ENCODE measurements at places on chromosomes 11 and 22.
A peak's percentile ranks its signal among the peaks of the same experiment; 100 is the strongest.

DNA sequence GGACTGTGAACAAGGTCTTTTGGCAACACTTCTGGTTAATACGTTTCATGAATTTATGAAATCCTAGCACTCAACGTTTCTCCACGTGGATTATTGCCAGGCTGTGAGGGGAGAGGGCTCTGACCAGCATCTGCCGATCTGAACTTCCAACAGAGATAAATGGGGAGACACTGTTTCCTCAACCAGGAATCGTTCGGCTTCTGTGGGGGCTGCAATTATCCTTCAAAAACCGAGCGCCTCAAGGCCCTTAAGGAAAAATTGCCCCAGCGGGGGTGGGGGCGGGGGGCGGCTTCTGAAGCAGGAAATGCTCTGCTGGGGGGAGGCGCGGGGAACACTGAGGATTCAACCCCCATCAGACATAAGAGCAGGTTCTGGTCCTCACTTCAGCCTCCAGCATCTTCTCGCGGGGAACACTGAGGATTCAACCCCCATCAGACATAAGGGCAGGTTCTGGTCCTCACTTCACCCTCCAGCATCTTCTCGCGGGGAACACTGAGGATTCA is 155.6 kb downstream of the BRD1 start:
- no peak for DNase-seq

DNA sequence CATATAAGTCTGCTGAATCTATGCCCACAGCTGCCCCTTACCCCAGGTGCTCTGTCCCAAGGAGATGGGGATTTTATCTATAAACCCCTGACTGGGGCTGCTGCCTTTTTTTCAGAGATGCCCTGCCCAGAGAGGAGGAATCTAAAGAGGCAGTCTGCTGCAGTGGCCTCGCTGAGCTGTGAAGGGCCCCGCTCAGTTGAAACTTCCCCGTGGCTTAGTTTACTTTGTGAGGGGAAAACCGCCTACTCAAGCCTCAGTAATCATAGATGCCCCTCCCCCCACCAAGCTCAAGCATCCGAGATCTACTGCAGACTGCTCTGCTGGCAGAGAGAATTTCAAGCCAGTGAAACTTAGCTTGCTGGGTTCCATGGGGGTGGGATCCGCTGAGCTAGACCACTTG is 7.4 kb upstream of the SCGB1D4 start:
- no peak for DNase-seq

GRCh38 chr11:15967966-15968365 is 388.4 kb downstream of the SOX6 start:
- peak; percentile 28 for DNase-seq

DNA sequence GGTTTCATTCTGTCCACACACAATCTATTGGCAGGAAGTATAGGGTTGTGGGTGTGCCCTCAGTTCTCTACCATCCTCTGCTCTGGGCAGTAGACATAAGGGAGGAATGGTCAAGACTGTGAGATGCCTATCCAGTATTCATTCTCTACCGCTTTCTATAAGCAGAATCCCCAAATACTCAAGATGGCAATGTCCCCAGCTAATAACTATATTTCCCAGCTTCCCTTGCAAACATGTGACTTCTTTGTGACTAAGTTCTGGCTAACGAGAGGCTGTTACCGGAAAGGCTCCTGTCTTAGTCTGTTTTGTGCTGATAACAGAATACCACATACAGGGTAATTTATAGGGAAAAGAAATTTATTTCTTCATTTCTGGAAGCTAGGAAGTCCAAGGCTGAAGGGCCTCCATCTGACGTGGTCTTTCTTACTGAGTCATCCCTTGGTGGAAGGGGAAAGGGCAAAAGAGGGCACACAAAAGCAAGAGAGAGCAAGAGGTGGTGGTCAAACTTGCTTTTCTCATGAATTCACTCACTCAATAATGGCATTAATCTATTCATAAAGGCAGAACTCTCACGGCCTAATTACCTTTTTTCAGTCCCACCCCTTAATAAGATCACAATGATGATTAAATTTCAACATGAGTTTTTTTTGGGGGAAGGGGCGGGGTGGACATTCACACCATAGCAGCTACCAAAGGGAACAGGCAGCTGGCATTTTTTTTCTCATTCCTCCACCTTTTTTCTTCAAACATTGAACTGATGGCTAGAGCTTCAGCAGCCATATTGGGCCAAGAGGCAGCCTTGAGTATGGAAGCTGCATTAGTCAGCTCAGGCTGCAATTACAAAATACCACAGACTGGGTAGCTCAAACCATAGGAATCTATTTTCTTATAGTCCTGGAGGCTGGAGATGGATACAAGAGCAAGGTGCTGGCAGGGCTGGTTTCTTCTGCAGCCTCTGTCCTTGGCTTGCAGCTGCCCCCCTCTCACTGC is 109.7 kb upstream of the OR9Q1 start:
- DNase-seq: no peak

- no peak for DNase-seq
These were observed 1309.7 kb downstream of the LRRC4C start for GRCh38 chr11:40149721-40150120.

DNA sequence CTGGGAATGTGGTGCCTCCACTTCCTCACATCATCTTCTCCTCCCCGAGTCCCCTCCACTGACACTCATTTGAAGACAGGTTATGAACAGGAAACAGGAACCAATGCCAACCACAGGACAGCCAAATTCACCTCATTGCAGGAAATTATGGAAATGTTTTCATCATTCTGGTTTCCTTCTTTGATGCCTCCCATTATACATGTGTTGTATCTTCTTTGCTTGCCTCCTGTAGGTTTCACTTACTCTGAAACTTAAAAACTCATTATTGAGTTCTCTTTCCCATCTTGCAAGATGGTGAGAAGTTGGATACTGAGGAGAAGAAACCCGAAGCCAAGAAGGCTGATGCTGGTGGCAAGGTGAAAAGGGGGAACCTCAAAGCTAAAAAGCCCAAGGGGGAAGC is 108.5 kb downstream of the PHF21B start:
- DNase-seq: no peak

DNA sequence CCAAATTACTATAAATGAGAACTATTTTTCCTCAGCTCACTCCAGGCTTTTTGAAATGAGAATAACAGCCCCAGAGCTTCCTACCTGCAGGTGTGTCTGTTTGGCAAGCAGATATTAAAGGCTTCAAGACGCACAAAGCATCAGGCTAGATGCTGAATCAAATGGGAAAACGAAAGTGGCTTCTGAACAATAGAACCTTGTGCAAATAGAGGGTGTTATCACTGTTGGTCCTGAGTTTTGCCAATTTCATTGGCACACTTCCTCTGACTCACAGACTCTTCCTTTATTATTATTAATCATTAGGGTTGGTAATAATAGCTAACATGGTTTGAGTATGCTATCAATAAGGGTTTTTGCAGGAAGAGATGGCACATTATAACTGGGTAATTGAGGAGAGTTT is 13.4 kb downstream of the SYT13 start:
- no peak for DNase-seq

DNA sequence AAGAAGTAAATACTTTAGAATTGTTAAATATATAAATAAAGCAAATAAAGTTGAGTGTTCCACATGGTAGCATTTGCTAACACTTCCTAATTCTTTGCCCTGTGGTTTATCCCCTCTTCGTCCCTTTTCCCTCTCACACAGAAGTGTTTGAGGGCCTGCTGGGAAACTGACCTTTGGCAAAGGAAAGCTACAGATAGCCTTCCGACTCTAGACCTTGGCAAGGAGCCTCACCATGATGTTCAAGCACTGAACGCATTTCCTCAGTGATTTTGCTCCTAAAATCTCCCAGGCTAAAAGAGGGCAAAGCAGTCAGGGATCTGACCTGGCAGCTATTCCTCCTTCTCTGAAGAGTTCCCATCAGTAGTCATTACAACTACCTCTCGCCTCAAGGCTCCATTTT is 52.5 kb upstream of the HORMAD2 start:
- DNase-seq: no peak

DNA sequence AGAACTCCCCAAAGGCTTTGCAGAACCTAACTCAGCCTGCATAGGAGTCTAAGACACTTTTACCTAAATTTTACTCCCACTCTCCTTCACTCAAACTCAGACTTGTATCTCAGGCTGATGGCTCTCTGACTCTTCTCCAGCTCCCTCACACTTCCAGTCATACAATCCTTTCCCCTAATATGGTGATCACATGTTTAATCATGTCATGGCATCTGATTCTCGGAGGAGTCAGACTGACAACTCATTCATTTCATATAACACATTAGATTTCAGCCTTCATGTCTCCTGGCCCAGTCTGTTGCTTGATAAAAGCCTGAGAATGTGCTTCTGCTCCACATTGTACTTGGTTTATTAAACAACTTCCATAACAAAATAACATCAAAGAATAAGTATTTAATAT is 1503.9 kb upstream of the TENM4 start:
- no peak for DNase-seq

- DNase-seq: no peak
These were observed 46.9 kb upstream of the PRSS23 start for GRCh38 chr11:86753459-86753858.

- no peak for DNase-seq
These were observed 42.8 kb downstream of the SLCO2B1 start for GRCh38 chr11:75193711-75194110.

GRCh38 chr11:113683481-113684046 is 22.5 kb downstream of the TMPRSS5 start:
- no peak for DNase-seq

DNA sequence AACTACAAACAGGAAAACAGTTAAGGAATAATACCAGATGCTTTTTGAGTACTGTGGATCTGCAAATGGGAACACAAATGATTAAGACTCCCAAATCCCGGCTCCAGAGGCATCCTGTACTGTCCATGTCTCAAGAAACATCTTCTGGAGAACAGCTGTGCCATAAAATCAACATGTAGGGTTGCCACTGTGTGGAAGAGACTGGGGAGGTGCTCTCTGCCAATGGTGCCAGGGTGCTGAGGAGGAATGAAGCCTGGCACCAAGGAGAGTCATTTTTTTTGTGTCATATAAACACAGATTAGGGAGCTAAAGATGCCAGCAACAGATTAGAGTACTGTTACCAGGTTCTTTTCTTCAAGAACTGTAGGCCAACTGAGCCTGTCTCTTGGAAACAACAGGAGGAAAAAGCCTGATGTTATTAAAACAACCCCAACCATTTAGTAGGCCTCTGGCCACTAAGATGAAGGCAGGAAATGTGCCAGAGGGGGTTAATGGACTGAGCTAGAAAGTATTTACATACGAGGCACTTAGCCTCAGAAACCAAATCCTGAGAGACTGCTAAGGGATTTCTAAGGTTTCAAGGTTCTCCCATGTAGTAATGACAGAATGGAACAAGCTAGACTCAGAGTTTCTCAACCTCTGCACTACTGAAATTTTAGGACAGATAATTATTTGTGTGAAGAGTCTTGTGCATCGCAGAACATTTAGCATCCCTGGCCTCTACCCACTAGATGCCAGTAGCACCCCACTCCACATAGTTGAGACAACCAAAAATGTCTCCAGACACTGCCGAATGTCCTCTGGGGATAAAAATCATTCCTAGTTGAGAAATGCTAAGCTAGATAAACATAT is 54.6 kb upstream of the CHRM4 start:
- DNase-seq: no peak

DNA sequence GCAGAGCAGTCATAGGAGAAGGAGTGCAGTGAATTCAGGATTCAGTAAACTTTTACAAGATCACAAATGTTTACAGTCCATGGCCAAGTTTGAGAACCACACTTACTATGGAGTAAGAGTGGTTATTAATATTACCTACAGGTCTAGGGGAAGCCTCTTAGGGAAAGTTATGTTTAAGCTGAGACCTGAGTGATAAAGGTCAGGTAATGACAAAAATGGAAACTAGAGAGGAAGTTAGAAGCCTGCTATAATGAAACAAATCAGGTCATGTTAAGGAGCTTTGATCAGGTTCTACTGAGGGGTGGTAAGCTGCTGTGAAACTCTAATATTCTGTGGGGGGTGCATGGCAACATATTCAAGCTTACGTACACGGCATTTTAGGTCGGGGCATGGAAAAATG is 32.5 kb upstream of the SLC22A9 start:
- DNase-seq: no peak

GRCh38 chr22:40289991-40290459 is 56.3 kb upstream of the ADSL start:
- peak; percentile 21 for DNase-seq

DNA sequence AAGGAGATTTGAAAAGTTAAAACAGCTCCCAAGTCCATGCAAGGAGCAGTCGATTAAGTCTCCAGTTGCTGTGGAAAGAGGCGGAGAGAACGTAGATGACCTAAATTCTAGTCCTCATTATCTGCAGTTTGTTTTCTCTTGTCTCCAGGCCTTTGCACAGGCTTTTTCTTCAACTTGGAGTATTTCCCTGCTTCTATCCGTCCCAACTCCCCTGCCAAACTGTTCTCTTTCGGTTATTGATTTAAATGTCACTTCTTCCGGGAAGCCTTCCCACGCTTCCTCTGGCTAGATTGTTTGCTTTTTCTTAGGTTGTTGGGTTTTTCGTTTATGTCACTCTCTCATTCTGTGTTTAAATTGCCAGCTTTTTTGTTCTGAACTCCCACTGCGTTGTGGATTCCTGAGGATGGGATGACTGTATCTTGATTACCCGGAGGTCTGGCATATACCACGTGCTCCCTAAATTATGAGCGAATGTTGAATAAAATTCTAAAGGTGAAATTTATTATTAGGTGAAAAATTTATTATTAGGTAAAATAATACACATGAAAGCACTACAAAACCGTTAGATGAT is 463 bp downstream of the TMEM126B start:
- peak; percentile 77 for DNase-seq

All from suppressor macrophage treated with lipopolysaccharide for 1 hour (primary cell).